ENCODE measurements at places on chromosomes 2 and 18.
A peak's percentile ranks its signal among the peaks of the same experiment; 100 is the strongest.

DNA sequence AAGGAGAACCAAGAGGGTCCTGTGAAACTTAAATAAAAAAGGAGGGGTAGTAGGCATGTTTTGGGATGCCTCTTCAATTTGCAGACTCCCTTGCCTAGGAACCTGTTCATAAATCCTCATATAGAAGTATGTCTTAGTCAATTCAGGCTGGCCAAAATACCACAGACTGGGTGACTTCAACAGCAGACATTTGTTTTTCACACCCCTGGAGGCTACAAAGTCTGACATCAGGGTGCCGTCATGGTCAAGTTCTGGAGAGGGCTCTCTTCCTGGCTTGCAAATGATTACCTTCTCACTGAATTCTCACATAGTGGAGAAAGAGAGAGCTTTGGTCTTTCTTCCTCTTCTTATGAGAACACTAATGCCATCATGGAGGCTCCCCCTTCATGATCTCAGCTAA, 4.1 kb upstream of the TCF4 start:
- DNase-seq, result no peak

DNA sequence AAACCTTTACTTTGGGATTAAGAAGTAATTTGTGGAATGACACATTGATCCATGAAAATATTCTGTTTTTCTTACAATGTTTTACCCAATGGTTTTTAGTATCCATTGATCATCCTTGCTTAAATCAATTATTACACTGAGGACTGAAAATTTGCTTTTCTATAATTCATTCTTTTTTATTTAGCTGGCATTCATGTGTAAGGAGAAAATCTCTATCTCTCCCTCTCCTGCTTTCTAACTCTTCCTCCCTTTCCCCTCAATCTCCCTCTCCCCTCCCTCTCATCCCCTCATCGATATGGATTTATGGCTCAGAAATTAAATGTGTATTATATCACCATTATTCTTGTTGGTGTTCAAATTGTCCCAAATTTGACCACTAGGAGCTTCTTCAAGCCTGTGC, 29.7 kb downstream of the GALNT5 start:
- DNase-seq, result no peak

- peak; percentile 57 for DNase-seq
These were observed 153.4 kb downstream of the GPD2 start for GRCh38 chr2:156589381-156590079.

- DNase-seq, result no peak
These were observed 130.5 kb downstream of the DSEL start for GRCh38 chr18:67386032-67386431.

- DNase-seq, result no peak
These were observed 587.4 kb upstream of the SETBP1 start for GRCh38 chr18:44093253-44093652.

DNA sequence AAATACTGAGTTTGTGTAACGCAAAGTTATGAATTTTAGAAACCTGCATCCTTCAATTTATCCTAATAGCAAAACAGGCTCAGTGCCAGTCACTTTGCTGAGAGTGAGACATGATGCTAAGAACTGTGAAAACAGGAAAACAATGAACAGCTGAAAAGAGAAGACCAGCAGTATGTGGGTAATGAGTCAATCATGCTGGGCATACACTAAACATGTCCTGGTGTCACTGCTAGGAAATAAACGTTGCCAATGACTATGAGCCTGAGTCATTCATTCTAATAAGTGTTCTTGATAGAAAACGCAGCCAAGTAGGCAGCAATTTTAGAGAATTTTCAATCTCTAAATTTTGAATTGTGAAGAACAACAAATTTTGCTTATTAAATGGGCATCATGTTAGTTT, 237.3 kb downstream of the GALR1 start:
- no peak for DNase-seq

Data from CD4-positive, alpha-beta T cell treated with Interleukin-17A for 1 hour (primary cell).